Stomach (tissue), 19 donors: ENCODE measurements at places on chromosomes 13 and 19. TPM values are rescaled to one million over a fixed set of nuclear protein-coding genes. Genes with fewer than 3 reads are reported as not detected.

- H3K36me3 ChIP-seq = no peaks in the 10 kb centered on the region
- no peak overlapping the region for H3K27ac ChIP-seq
- H3K4me1 ChIP-seq = no peaks in the 10 kb centered on the region
- DNase-seq = no peak
Observed at GRCh38 chr13:41286370-41286769, 23.0 kb upstream of the MTRF1 start.

ONECUT3 gene
- polyA plus RNA-seq = 0.13 TPM

- H3K36me3 ChIP-seq = no peaks in the 10 kb centered on the region
- H3K4me1 ChIP-seq = no peaks in the 10 kb centered on the region
Observed at GRCh38 chr13:67091603-67092002, 138.5 kb downstream of the PCDH9 start.

GRCh38 chr19:39030854-39031367, 1.4 kb downstream of the FBXO27 start:
- no peak for DNase-seq
- peak overlapping the region; percentile 75 for H3K4me3 ChIP-seq
- H3K36me3 ChIP-seq = peaks cover 4% of the 10 kb centered on the region
- peaks cover 15% of the 10 kb centered on the region for H3K4me1 ChIP-seq

- H3K36me3 ChIP-seq = no peaks in the 10 kb centered on the region
- peak; percentile 28 for DNase-seq
- no peaks in the 10 kb centered on the region for H3K27me3 ChIP-seq
- H3K4me3 ChIP-seq = no peak overlapping the region
- H3K4me1 ChIP-seq = peaks cover 11% of the 10 kb centered on the region
- H3K27ac ChIP-seq = no peak overlapping the region
Observed at GRCh38 chr13:110985541-110985940, 70.7 kb upstream of the ANKRD10 start.

CLIP3 gene
- polyA plus RNA-seq = 4.5 TPM

DNA sequence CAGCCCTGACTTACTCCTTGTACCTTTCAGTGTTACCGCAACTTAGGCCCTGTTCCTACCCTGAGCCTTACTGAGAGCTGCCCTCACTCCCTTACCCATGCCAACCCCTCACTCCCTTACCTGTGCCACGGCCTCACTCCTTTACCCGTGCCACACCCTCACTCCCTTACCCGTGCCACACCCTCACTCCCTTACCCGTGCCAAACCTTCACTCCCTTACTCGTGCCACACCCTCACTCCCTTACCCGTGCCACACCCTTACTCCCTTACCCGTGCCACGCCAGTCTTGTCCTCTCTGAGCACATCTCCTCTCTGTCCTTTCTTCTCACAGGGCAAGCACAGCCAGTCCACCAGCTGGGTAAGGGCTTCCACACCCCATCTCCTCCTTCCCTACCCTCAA, 20.3 kb downstream of the AXL start:
- H3K36me3 ChIP-seq = peaks cover 94% of the 10 kb centered on the region
- H3K4me3 ChIP-seq = no peak overlapping the region
- H3K4me1 ChIP-seq = no peaks in the 10 kb centered on the region
- no peak for DNase-seq
- H3K27me3 ChIP-seq = no peaks in the 10 kb centered on the region
- H3K27ac ChIP-seq = no peak overlapping the region

- H3K27me3 ChIP-seq = no peaks in the 10 kb centered on the region
- peak; percentile 63 for DNase-seq
- H3K27ac ChIP-seq = peak overlapping the region; percentile 77
- peaks cover 6% of the 10 kb centered on the region for H3K36me3 ChIP-seq
- H3K4me1 ChIP-seq = peaks cover 95% of the 10 kb centered on the region
Observed at GRCh38 chr19:38658462-38659306, 11.2 kb downstream of the ACTN4 start.

DNA sequence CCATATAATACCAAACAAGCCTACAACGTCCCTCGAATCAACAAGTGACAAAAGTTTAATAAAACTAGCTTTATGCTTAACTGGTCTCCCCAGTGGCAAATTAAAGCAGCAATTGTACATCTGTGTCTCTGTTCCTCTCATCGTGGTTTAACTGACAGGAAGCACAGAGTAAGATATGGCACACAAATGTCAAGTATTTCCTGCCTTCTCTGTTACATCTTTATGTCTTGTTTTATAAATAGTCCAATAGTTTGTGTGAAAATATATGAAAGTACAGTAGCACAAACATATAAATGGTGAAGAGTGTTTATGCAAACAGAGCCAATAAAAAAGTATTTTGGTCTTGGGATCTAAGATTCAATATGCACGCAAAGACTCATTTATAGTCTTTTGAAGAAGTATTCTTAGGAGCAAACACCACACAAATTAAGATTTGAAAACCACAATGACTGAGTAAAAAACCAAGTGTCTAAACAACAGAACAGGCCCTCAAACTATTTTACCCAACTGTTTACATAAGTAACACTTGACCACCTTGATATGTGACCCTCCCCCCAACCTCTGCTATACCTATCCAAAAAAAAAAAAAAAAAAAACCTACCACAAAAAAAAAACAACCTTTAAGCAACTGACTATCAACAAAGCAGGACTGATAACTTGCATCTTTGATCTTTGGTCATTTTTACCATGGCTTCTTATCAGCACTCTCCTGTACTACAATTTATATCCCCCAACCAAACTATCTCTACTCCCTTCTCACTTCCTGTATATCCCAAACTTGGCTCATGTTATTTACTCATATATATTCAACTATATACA, 14.0 kb downstream of the ELF1 start:
- peaks cover 91% of the 10 kb centered on the region for H3K4me1 ChIP-seq
- H3K4me3 ChIP-seq = no peak overlapping the region
- DNase-seq = no peak
- peak overlapping the region; percentile 28 for H3K27ac ChIP-seq
- H3K27me3 ChIP-seq = no peaks in the 10 kb centered on the region

SHISA7 gene
- polyA plus RNA-seq = not detected

DNA sequence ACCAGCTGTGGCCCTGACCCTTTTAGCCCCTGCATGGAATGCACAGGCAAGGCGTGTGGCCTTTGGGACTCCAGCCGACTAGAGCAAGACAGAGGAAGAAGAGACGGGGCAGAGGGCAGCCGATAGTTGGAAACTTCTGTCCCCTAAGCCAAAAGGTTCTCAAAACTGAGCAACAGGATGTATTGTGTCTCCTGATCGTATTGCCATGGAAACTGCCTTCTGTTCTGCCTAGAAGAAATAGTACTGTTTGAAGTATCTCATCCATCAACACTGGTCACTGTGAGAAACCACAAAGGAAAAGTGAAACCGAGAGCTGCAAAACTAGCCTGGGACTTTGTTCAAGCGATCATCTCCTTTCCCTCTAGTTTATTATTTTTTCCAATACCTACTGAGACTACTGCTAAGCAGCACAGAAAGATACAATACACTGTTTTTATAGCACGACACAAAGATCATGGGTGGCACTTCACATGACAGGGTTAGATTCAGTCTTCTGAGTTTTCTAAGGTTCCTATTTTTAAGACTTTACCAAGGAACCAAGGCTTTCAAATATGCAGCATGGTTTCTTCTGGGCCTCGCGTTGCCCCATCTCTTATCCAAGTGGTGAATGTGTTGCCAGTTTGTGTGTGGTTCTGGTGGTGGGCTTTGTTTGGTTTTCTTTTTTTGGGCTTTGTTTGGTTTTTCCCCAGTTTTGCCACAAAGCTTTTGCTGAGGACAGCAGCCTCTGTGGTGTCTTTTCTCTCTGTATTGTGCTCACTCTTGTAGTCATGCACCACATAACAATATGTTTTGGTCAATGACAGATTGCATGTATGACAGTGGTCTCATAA, 49.3 kb upstream of the GPR183 start:
- H3K4me3 ChIP-seq = peak overlapping the region; percentile 16
- H3K27me3 ChIP-seq = no peaks in the 10 kb centered on the region
- no peak for DNase-seq
- H3K36me3 ChIP-seq = peaks cover 45% of the 10 kb centered on the region
- H3K27ac ChIP-seq = peak overlapping the region; percentile 63

DNA sequence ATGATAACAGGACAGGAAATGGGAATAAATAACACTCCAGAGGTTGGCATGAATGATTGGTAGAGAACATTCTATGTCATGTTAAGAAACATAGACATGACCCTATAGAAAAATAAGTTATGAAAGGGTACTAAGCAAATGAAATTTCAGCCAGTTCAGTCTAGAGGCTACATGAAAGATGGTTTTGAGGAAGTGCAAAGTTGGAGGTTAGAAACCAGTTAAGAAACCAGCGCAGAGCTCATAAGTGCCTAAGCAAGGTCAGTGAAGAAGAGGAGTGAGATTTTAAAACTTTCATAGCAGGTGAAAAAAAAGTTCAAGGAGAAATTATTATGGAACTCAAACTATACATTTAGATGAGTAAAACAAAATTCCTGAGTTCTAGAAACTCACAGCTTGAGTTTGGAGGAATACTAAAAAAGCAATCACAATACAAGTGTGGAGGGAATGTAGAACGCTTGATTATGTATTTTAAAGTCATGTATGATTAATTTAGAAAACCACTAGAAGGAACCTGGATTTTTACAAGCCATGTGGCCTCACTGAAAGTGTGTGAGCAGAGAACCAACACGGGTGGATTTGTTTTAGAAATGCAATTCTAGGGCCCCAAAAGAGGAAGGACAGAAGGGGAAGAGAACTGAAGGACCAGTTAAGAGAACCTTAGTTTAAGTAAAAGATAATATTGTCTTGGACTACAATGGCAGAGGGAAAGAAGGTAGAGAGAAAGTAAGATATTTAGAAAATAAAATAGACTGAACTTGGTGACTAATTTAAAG, 162.4 kb downstream of the PCDH20 start:
- no peak for DNase-seq
- H3K4me1 ChIP-seq = no peaks in the 10 kb centered on the region
- H3K27ac ChIP-seq = no peak overlapping the region
- H3K27me3 ChIP-seq = no peaks in the 10 kb centered on the region
- H3K4me3 ChIP-seq = no peak overlapping the region
- no peaks in the 10 kb centered on the region for H3K36me3 ChIP-seq

GRCh38 chr19:54030895-54031586, 32.7 kb downstream of the VSTM1 start:
- peaks cover 5% of the 10 kb centered on the region for H3K4me1 ChIP-seq
- no peaks in the 10 kb centered on the region for H3K36me3 ChIP-seq
- no peak overlapping the region for H3K4me3 ChIP-seq
- no peak overlapping the region for H3K27ac ChIP-seq

- no peaks in the 10 kb centered on the region for H3K27me3 ChIP-seq
- peaks cover 21% of the 10 kb centered on the region for H3K36me3 ChIP-seq
- DNase-seq = no peak
- H3K4me1 ChIP-seq = peaks cover 46% of the 10 kb centered on the region
Observed at GRCh38 chr13:24228852-24229458, 68.4 kb downstream of the SPATA13 start.

- DNase-seq = no peak
- H3K27ac ChIP-seq = no peak overlapping the region
- no peaks in the 10 kb centered on the region for H3K36me3 ChIP-seq
- no peak overlapping the region for H3K4me3 ChIP-seq
- no peaks in the 10 kb centered on the region for H3K4me1 ChIP-seq
Observed at GRCh38 chr13:61149331-61149730, 266.3 kb downstream of the PCDH20 start.

GRCh38 chr13:105410602-105411001, 1124.9 kb downstream of the EFNB2 start:
- no peaks in the 10 kb centered on the region for H3K4me1 ChIP-seq
- no peak overlapping the region for H3K27ac ChIP-seq
- H3K36me3 ChIP-seq = no peaks in the 10 kb centered on the region
- H3K4me3 ChIP-seq = no peak overlapping the region

GRCh38 chr13:26047040-26047439, 4.8 kb downstream of the SHISA2 start:
- no peak overlapping the region for H3K4me3 ChIP-seq
- H3K27me3 ChIP-seq = peaks cover 12% of the 10 kb centered on the region
- H3K36me3 ChIP-seq = no peaks in the 10 kb centered on the region
- DNase-seq = no peak
- H3K4me1 ChIP-seq = peaks cover 24% of the 10 kb centered on the region

DNA sequence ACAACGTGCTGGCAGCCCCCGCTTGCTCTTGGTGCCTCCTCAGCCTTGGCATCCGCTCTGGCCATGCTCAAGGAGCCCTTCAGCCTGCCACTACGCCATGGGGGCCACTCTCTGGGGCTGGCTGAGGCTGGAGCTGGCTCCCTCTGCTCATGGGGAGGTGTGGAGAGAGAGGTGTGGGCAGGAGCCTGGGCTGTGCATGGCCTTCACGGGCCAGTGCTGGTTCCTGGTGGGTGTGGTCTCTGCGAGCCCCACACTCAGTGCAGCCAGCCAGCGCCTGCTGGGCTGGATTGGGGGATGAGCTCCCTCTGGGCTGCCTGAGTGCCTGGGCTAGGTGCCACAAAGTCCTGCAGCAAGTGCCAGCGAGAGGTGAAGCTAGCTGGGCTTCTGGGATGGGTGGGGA, 1289.1 kb downstream of the OLFM4 start:
- no peak overlapping the region for H3K4me3 ChIP-seq
- H3K4me1 ChIP-seq = no peaks in the 10 kb centered on the region
- H3K27me3 ChIP-seq = no peaks in the 10 kb centered on the region
- no peak for DNase-seq
- H3K27ac ChIP-seq = no peak overlapping the region
- H3K36me3 ChIP-seq = no peaks in the 10 kb centered on the region

TMEM161A gene
- 11.2 TPM for polyA plus RNA-seq

DNA sequence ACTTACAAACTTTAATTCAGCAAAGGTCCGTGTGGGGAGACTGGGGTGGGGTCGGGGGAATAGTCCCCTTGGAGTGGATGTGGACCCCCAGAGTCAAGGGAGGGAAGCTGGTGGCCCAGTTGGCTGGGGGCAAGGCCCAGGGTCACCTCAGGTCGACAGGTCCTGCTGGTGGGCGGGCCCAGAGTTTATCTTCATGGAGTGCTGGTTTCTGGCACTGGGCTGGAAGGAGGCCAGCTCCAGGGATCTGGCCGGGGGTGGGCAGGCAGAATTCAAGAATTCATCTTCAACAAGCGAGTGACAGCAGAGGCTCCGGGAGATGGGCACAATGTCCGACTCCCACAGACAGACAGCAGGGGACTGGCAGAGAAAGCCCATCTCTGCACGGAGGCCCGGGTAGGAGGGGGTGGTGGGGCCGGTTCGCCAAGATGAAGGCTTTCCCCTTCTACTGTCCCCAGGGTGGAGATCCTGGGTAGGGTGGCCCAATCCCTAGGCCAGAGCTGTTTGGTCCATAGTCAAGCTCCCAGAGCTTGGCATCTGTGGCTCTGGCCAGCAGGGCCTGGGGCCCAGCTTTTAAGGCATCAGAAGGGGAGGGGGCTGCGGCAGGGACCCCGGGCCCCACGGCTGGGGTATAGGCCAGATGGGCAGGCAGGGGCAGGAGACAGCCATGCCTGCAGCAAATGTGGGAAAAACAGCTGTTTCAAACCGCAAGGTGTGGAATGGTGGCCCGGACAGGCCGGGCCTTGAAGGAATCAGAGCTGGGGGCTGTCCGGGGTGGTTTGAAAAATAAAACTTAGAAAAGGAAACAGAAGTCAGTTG, 622 bp upstream of the FDX2 start:
- no peaks in the 10 kb centered on the region for H3K27me3 ChIP-seq
- H3K36me3 ChIP-seq = peaks cover 58% of the 10 kb centered on the region
- peak overlapping the region; percentile 97 for H3K4me3 ChIP-seq
- peaks cover 13% of the 10 kb centered on the region for H3K4me1 ChIP-seq

CXCL17 gene
- polyA plus RNA-seq = 518 TPM

- no peak for DNase-seq
- peak overlapping the region; percentile 91 for H3K4me3 ChIP-seq
- peaks cover 26% of the 10 kb centered on the region for H3K4me1 ChIP-seq
- peaks cover 28% of the 10 kb centered on the region for H3K36me3 ChIP-seq
Observed at GRCh38 chr19:18193388-18194180, 566 bp downstream of the MPV17L2 start.
